Pancreas (tissue), 10 donors: ENCODE measurements at places on chromosomes 4 and X. TPM values are rescaled to one million over a fixed set of nuclear protein-coding genes. Genes with fewer than 3 reads are reported as not detected.

The MXRA5 gene
- total RNA-seq: 21.1 TPM

The FRMPD4 gene
- 0.04 TPM for total RNA-seq

GRCh38 chr4:139416073-139416673 is 37.7 kb upstream of the RAB33B start:
- H3K4me1 ChIP-seq: no peaks in the 10 kb centered on the region
- no peak overlapping the region for H3K27ac ChIP-seq
- no peaks in the 10 kb centered on the region for H3K27me3 ChIP-seq
- H3K36me3 ChIP-seq: no peaks in the 10 kb centered on the region

GRCh38 chr4:158578476-158578875 is 56.8 kb downstream of the RXFP1 start:
- H3K4me3 ChIP-seq: no peak overlapping the region
- H3K36me3 ChIP-seq: no peaks in the 10 kb centered on the region
- H3K4me1 ChIP-seq: no peaks in the 10 kb centered on the region
- no peak for DNase-seq
- no peaks in the 10 kb centered on the region for H3K27me3 ChIP-seq
- no peak overlapping the region for H3K27ac ChIP-seq

GRCh38 chr4:21948347-21949072 is at the start of gene KCNIP4:
KCNIP4 (minus strand) TSS chr4:21948772.
- peaks cover 15% of the 10 kb centered on the region for H3K27me3 ChIP-seq
- no peaks in the 10 kb centered on the region for H3K36me3 ChIP-seq
- H3K4me1 ChIP-seq: no peaks in the 10 kb centered on the region
- DNase-seq: no peak
- H3K4me3 ChIP-seq: peak within 1 kb of the TSS; percentile 39
- no peak within 1 kb of the TSS for H3K27ac ChIP-seq
